CD4-positive, alpha-beta memory T cell (primary cell): ENCODE measurements at places on chromosomes 6 and 20. TPM values are rescaled to one million over a fixed set of nuclear protein-coding genes. Genes with fewer than 3 reads are reported as not detected.

JARID2 gene
- 20.2 TPM for total RNA-seq

PLEKHG1 gene
- total RNA-seq = 3.9 TPM

TRIM10 gene
- not detected for total RNA-seq

RFX6 gene
- total RNA-seq = not detected

ADAM33 gene
- total RNA-seq = not detected

CPNE5 gene
- total RNA-seq = 0.47 TPM

CAGE1 gene
- total RNA-seq = 0.17 TPM

CD40 gene
- 2.5 TPM for total RNA-seq

MYB gene
- total RNA-seq = 3.9 TPM

TBCC gene
- 64.4 TPM for total RNA-seq

DIDO1 gene
- 127 TPM for total RNA-seq

DTD1 gene
- total RNA-seq = 18.1 TPM

RRAGD gene
- total RNA-seq = 6.8 TPM

RIN2 gene
- 0.72 TPM for total RNA-seq

THBS2 gene
- total RNA-seq = not detected

ACSS1 gene
- 56.5 TPM for total RNA-seq

EXOC2 gene
- total RNA-seq = 47.6 TPM

BANF2 gene
- not detected for total RNA-seq

GTSF1L gene
- total RNA-seq = not detected

KCNK5 gene
- total RNA-seq = 0.83 TPM

GRM1 gene
- total RNA-seq = not detected

ID4 gene
- total RNA-seq = not detected

PLA2G7 gene
- total RNA-seq = 11.1 TPM

EPB41L1 gene
- total RNA-seq = 0.17 TPM

THBD gene
- total RNA-seq = 0.29 TPM

SDC4 gene
- 3.9 TPM for total RNA-seq

HMGN3 gene
- 39.4 TPM for total RNA-seq

PCNA gene
- total RNA-seq = 60.5 TPM

HLA-DOA gene
- 1.4 TPM for total RNA-seq

SYCP2L gene
- not detected for total RNA-seq

NEU1 gene
- total RNA-seq = 21.1 TPM

MOXD1 gene
- total RNA-seq = not detected

PET117 gene
- total RNA-seq = 14.1 TPM

MCCD1 gene
- not detected for total RNA-seq

TRIM31 gene
- total RNA-seq = not detected

FAM135A gene
- 14.5 TPM for total RNA-seq

MOG gene
- total RNA-seq = not detected

CYP21A2 gene
- 0.39 TPM for total RNA-seq

FAM217A gene
- not detected for total RNA-seq

AIF1 gene
- 5.2 TPM for total RNA-seq

MYLK2 gene
- not detected for total RNA-seq

HLA-G gene
- 0.28 TPM for total RNA-seq

TRIM38 gene
- 37.7 TPM for total RNA-seq

HAO1 gene
- total RNA-seq = not detected

KIAA0408 gene
- total RNA-seq = 6.9 TPM

PAK5 gene
- total RNA-seq = not detected

OR12D3 gene
- not detected for total RNA-seq

LPIN3 gene
- total RNA-seq = 0.11 TPM

TDP2 gene
- 74.3 TPM for total RNA-seq

SLC26A8 gene
- not detected for total RNA-seq

ARFGAP1 gene
- 120 TPM for total RNA-seq

TSPO2 gene
- total RNA-seq = not detected

B3GAT2 gene
- total RNA-seq = not detected

NFATC2 gene
- 64.9 TPM for total RNA-seq

BPIFB4 gene
- total RNA-seq = not detected

RIPPLY2 gene
- not detected for total RNA-seq

PCSK2 gene
- not detected for total RNA-seq

PNLDC1 gene
- total RNA-seq = 0.47 TPM
